ENCODE measurements at places on chromosomes 12 and 14. TPM values are rescaled to one million over a fixed set of nuclear protein-coding genes. Genes with fewer than 3 reads are reported as not detected.

DNA sequence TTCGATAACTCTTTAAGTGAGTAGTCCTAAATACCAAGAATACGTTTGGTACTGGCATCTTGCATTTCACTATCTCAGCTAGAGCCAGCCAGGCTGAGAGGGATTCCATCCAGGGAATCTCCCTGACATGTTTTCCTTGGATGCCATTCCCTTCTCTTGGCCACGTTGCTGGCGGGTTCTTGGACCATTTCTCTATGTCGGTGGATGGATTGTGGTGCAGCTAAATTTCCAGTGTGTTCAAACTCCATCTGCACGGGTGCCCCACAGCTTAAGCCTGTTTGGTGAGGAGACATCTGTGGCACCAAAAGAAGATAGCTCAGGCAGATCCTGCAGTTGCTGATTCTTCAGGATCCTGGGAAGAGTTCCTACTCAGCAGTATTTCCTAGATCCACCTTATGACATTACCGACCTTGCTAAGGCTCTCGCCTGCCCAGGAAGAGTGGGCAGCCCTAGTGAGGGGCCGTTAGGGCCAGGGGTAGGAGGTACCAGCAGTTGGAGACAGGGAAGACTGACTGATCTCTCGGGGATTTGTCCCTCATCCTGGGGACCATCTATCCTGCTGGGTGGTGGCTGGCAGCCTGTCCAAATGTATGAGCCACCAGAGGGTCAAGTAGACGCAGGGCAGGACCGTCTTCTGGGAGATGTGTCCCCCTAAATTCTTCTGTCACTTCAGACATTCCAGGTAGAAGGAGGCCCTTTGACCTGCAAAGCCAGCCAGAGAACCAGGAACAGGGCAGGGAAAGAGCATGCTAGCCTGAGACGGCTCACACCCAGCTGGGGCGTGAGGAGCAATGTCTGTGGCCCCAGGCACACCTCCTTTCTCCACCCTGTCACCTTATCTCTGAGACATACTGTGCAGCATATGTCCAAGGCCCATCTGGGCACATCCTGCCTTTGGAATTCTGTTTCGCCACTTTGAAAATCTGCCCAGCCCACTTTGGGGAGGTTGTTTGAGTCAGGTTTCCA, 72.6 kb upstream of the CAPRIN2 start:
- DNase-seq = no peak
- H3K27me3 ChIP-seq = peaks cover 34% of the 10 kb centered on the region
- H3K27ac ChIP-seq = no peak overlapping the region
- no peaks in the 10 kb centered on the region for H3K36me3 ChIP-seq
- H3K4me1 ChIP-seq = peaks cover 3% of the 10 kb centered on the region

DNA sequence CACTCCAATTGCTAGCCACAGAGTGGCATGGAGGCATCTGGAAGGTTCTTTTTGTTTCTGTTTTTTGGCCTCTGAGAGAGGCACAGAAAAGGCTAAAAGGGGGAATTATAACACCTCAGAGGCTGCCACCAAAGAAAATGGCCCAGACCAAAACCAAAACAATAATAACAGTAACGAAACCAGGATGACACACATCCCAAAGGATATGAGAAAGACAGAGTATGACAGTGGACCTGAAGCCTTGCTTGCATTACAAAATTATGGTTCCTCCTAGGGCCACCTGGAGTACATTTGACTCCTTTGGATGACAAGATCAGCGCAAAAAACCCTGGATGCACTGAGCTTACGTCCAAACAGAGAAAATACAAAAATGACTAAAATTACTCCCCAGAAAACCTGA, 152.7 kb downstream of the AEBP2 start:
- no peaks in the 10 kb centered on the region for H3K4me1 ChIP-seq
- H3K27ac ChIP-seq = no peak overlapping the region
- no peak for DNase-seq
- no peaks in the 10 kb centered on the region for H3K27me3 ChIP-seq
- no peak overlapping the region for H3K4me3 ChIP-seq

- no peak overlapping the region for H3K4me3 ChIP-seq
- H3K36me3 ChIP-seq = peaks cover 30% of the 10 kb centered on the region
- peaks cover 3% of the 10 kb centered on the region for H3K27me3 ChIP-seq
- H3K27ac ChIP-seq = no peak overlapping the region
Observed at GRCh38 chr12:111838353-111838752, 3.7 kb upstream of the MAPKAPK5 start.

- peak; percentile 28 for DNase-seq
- no peaks in the 10 kb centered on the region for H3K27me3 ChIP-seq
- H3K4me3 ChIP-seq = peak overlapping the region; percentile 49
- no peaks in the 10 kb centered on the region for H3K36me3 ChIP-seq
- peak overlapping the region; percentile 80 for H3K27ac ChIP-seq
Observed at GRCh38 chr12:27179400-27180214, 64.5 kb upstream of the STK38L start.

- no peaks in the 10 kb centered on the region for H3K27me3 ChIP-seq
- H3K27ac ChIP-seq = no peak overlapping the region
- DNase-seq = no peak
- H3K36me3 ChIP-seq = no peaks in the 10 kb centered on the region
Observed at GRCh38 chr12:132429602-132429945, 60.4 kb upstream of the FBRSL1 start.

DNA sequence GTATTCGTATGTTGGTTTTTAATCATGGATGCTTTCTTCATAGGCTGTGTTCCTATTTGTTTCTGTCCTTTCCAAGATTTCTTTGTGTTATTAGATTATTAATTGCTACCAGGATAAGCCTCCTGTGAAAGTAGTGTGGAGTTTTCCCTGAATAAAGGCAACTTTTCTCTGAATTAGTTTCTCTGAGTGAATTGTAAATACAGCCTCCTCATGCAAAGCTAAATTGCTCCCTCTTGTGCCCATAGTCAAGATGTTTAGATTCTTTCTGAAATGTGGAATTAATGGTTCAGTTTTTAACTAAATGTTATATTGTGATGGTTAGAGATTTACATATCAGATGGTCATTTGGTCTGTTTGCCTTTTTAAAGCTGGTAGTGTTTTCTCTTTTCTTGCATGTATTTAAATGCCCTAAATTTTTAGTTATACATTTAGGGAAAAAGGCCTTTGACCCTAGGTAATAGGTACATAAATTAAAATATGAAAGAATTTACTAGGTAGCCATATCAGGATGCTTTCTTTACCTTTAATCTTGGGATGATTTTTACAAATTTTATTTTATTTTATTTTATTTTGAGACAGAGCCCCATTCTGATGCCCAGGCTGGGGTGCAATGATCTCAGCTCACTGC, 8.9 kb downstream of the APAF1 start:
- no peaks in the 10 kb centered on the region for H3K27me3 ChIP-seq
- H3K36me3 ChIP-seq = peaks cover 32% of the 10 kb centered on the region
- DNase-seq = no peak
- H3K4me3 ChIP-seq = no peak overlapping the region
- H3K27ac ChIP-seq = no peak overlapping the region
- H3K4me1 ChIP-seq = peaks cover 20% of the 10 kb centered on the region

DNA sequence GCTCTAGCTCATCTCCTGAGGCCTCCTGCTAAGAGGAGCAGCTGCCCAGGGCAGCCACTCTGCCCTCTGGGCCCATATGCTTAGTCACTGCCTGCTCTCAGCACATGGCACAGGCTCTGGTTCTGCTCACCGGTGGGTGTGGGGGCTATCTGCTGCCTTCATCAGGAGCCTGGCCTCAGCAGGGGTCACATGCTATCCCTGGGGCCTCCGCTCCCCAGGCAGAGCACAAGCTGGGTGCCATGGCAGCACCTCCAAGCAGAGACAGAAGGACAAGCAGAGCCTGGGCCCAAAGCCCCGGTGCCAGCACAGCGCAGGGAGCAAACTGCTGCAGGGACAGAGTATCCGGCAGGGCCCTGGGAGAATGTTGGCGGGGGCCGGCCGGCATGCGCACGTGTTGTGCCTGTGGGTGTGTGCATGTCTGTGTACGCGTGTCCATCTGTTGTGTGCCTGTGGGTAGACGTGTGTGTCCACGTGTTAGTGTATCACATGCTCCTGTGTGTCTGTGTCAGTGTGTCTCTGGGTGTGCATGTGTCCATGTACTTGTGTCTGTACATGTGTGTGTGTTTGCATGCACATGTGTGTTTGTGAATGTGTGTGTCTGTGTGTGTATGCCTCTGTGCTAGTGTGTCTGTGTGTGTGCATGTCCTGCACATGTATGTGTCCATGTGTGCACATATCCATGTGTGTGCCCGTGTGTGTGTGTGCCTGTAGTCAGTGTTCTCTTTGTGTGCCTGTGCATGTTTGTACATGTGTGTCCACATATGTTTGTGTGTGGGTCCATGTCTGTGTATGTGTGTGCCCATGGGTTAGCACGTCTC, 326.9 kb downstream of the TMEM121 start:
- no peaks in the 10 kb centered on the region for H3K36me3 ChIP-seq
- H3K4me3 ChIP-seq = no peak overlapping the region
- H3K4me1 ChIP-seq = peaks cover 3% of the 10 kb centered on the region

Gene ANKRD52
- total RNA-seq = 78.0 TPM

Gene ZC2HC1C
- 1.5 TPM for total RNA-seq
